ENCODE measurements at places on chromosomes 6 and 20.

DNA sequence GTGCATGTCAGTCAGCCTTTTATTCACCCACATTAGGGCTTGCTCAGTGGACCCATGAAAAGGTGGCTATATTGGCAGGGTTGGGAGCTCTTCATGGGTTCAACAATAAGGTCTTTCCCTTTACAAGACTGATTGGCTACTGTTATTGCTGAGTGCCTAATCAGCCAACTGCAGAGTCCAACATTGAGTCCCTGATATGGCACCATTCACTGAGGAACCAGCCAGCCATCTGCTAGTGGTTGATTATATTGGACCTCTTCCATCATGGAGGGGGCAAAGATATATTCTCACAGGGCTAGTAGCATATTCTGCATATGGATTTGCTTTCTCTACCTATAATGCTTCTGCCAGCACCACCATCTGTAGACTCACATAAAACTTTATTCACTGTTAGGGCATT, 69.9 kb downstream of the CDKAL1 start:
- DNase-seq: no peak

DNA sequence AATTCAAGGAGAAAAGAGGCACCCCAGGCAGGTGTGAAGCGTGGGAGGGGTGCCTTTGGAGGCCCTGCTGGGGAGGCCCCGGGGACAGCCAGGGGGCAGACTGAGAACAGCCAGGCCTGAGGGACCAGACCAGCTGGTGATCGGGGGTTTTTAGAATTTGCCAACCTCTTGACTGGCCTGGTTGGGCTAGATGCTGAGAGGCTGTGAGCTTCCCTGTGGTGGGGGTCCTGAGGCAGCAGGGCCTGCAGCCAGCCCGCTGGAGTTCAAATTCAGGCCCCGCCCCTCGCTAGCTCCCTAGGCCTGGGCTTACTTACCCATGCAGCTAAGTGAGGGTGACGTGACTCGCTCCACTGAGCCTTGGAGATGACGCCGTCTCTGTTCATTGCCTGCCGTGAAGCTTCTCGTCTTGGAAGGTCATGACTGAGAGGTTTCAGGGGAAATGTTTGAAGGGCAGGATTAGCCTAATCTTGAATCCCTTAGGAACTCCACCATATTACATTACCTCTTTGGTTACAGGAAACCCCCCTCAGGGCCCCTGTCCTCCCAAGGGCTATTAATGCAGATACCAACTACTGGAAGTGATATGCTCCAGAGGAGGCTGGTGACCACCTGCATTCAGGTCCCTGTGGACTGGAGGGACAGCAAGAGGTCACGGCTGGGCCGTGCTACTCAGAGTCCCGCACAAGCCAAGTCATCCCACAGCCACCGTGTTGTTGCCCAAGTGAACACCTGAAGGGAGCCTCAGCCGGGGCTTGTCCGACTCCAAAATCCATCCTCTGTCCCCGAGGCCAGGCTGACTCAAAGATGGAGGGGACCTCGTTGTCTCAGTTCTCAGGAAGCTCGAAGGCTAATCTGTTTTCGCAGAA, 73.9 kb upstream of the DUSP22 start:
- no peak for DNase-seq

- no peak for DNase-seq
These were observed 250.1 kb downstream of the ATXN1 start for GRCh38 chr6:16511040-16511660.

- no peak for DNase-seq
These were observed 42.6 kb upstream of the ZNFX1 start for GRCh38 chr20:49320460-49320859.

- DNase-seq: no peak
These were observed 40.0 kb upstream of the MBOAT1 start for GRCh38 chr6:20252311-20252710.

GRCh38 chr6:7224731-7225130, 88.3 kb downstream of the SSR1 start:
- no peak for DNase-seq

GRCh38 chr6:71513036-71513435, 224.4 kb downstream of the OGFRL1 start:
- no peak for DNase-seq

DNA sequence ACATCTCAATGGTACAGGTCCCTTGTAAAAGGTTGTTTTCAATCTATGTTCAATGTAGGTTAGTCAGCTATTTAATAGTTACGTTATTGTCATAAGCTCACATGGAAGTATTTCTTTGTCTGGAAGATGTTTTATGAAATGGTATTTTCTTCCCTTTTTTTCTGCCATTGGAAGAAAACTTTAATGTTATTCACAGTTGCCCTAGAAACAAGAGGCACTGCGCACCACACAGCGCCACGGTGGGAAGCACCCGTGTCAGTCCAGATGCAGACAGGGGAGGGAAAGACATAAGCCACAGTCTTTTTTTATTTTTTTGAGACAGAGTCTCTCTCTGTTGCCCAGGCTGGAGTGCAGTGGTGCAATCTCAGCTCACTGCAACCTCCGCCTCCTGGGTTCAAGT, 82.1 kb downstream of the GCNT2 start:
- no peak for DNase-seq

- no peak for DNase-seq
These were observed 6.2 kb downstream of the CDH22 start for GRCh38 chr20:46302106-46302505.

DNA sequence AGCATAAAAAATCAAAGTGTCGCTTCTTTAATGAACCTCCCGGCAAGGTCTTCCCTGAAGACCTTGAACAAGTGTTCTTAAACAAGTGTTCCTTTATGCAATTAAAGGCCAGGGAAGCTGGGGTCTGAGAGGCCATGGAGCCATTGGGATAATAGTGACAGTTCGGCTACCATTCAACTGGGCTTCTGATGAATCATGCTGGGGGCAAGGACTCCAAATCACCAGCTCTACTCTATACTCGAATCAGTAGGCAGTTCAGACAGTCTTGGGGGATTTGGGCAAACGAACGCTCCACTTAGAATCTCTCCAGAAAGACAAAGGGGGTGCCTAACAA, 34.7 kb upstream of the EZR start:
- DNase-seq: no peak

- no peak for DNase-seq
These were observed 418 bp downstream of the TNXB start for GRCh38 chr6:32108727-32109113.

GRCh38 chr20:33676121-33676520, 1.9 kb upstream of the NECAB3 start:
- no peak for DNase-seq

GRCh38 chr6:43856005-43856765, 86.2 kb downstream of the VEGFA start:
- DNase-seq: no peak

- no peak for DNase-seq
These were observed 129.4 kb downstream of the IBTK start for GRCh38 chr6:82118150-82118562.

DNA sequence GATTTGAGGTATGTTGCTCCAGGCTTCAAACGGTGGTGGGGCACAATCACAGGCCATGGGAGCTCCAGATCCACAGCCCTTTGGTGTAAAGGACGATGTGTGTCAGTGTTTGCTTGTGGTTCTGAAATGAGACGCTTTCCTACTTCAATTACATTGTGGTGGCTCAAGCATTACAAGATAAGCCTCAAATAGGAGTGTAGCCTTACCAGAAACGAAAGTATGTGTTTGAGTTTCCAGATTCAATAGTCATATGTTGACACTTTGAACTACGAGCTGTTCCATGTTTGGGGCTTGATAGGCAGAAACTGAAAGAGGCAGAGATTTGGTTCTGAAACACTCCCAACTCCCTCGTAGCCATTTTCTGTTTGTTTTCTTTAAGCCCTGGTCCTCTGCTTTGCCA, 187.1 kb downstream of the MYLK4 start:
- DNase-seq: no peak

GRCh38 chr6:14466278-14466677, 348.7 kb downstream of the CD83 start:
- DNase-seq: no peak
